ENCODE measurements at places on chromosomes 1 and 21.

DNA sequence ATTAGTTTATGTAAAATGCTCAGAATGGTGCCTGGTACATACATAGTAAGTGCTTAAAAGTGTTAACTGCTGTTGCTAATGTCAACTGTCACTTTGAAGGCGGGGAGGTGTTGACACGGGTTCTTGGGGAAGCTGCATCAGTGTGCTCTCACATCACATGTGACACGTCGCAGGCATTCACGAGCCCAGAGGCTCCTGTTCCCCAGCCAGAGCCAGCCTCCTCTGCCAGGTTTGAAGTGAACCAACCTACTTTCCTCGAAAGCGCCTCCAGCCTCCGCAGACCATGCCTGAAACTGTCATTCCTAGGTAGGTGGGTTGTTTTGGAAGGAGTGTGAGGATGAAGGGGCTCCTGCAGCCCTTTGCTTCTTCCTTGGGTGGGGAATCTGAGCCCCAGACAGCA lies 13.8 kb downstream of the GALNT2 start:
- no peak for DNase-seq

- DNase-seq, result no peak
Measured at GRCh38 chr1:14697353-14697752, 98.9 kb downstream of the KAZN start.

- DNase-seq, result no peak
Measured at GRCh38 chr21:43195121-43196021, 26.6 kb downstream of the CRYAA start.

GRCh38 chr1:186463926-186464325 lies 3.0 kb upstream of the PDC start:
- DNase-seq, result no peak

DNA sequence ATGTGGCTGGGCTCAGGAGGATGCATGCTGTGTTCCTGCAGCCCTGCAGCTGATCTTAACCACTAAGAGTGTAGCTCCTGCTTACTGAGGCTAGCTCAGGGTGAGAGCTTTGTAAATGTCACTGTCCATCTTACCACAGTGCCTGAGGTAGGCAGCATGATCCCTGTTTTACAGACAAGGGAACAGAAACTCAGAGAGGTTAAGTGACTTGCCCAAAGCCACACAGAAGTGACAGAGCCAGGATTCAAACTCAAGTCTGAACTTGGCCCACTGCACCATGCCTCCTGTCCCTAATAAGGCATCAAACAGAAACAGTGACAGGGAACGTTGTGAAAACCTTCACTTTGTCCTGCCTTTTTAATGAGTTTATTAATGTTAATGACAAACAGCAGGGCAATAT lies 27.9 kb downstream of the PPFIA4 start:
- DNase-seq, result no peak

DNA sequence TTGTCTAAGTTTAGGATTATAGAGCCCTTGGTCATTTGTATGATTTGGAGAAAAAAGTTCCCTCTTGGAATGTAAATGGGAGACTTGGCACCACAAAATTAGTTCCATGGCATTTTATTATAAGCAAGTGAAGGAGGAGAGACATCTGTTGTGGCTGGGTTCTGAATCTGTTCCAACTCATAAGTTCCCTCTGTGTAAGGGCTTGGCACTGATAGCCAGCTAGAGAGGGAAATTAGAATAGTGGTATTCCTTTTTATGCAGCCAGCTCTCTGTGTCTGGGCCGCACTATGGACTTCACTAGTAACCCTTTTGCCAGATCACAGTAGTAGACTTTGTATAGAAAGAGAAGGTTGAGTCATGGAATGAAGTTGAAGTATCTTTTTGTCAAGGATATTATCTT lies 31.1 kb downstream of the GNAI3 start:
- DNase-seq, result no peak

DNA sequence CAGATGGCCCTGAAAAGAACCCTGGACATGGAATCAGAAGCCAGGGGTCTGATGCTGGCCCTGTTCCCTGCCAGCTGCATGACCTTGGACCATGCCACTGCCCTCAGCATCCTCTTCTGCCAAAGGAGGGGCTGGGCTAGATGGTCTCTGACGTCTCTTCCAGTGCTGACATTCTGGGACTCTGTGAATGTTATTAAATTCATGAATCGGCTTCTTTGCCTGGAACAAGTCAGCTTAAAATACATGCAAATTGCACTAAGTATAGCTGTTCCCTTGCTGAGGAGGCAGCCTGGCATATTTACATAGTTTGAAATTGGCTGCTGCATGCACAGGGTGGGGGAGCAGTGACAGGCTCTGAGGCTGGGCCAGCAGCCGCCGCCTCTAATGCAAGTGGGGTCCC lies 23.8 kb downstream of the KCNA2 start:
- DNase-seq, result no peak

GRCh38 chr1:50060279-50060678 lies 36.5 kb upstream of the AGBL4 start:
- DNase-seq, result no peak

DNA sequence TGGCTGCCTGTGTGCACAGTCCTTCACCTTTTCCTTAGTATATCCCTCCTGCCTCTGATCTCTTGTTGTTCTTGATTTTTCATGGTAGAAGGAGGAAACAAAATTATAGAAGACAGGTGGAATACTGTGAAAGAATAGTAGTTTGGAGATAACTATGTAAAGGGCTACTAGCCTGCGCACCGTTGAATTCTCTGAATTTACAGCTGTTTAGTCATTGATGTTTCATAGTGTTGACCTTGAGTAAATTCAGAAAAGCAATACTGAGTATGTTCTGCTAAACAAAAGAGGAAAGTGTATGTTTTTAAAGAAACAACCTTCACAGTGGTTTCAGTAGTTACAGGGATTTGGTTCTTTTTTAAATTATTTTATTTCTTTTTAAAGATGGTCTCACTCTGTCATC lies 18.1 kb downstream of the CAMTA1 start:
- no peak for DNase-seq

GRCh38 chr21:36980280-36981048 lies 14.0 kb upstream of the HLCS start:
- DNase-seq, result peak; percentile 39

DNA sequence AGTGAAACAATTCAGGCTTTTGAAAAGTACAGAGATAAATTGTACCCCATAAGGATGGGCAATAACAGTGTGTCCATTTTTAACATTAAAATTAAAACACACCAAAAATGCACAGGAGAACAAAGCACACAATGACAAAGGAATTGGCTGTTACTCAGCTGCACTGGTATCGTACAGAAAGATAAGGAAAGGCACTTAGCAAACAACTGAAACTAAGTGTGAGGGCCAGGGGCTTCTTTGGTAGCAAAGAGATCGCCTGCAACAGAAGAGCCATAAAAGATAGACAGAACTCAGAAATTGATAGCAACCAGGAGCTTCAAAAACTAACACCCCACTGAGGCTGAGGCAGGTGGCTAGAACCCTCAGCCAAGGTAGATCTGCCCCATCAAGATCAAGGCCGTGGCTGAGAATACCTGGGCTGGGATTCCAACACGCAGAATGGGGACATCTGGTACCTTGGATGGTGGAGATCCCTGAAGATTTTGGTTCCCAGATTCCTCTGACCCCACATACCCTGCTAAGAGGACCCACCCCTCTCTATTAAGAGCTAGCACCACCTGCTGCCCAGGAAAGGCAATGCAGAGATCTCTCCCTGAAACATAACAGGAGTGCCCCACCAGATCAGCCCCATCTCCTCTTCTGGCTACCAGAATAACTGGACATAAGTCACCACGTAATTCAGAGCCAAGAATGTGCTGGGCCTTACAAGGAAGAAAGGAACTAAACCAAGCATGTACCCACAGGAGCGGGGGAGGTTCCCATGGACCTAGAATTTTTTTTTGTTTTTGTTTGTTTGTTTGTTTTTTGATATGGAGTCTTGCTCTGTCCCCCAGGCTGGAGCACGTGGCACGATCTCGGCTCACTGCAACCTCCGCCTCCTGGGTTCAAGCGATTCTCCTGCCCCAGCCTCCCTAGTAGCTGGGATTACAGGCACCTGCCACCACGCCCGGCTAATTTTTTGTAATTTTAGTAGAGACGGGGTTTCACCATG lies 16.2 kb downstream of the PLEKHO1 start:
- peak; percentile 73 for DNase-seq

DNA sequence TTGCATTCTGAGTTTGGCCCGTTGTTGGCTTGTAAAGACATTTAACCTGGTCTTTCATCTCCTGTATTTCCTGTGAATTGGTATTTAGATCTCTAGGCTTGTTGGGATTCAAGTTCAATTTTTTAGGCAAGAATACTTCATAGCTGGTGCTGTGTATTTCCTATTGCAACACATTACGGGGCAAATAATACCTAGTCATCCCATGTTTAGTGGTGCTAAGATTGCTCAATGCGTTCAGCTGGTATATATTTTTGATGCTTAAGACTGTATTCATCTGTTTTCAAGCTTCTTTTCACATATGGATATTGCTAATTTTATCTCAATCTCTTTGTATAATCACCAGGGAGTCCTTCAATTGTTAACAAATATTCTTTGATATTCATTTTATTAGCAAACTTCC lies 87.5 kb upstream of the ZBTB18 start:
- no peak for DNase-seq

- no peak for DNase-seq
Measured at GRCh38 chr1:213723187-213723586, 264.6 kb upstream of the PROX1 start.

DNA sequence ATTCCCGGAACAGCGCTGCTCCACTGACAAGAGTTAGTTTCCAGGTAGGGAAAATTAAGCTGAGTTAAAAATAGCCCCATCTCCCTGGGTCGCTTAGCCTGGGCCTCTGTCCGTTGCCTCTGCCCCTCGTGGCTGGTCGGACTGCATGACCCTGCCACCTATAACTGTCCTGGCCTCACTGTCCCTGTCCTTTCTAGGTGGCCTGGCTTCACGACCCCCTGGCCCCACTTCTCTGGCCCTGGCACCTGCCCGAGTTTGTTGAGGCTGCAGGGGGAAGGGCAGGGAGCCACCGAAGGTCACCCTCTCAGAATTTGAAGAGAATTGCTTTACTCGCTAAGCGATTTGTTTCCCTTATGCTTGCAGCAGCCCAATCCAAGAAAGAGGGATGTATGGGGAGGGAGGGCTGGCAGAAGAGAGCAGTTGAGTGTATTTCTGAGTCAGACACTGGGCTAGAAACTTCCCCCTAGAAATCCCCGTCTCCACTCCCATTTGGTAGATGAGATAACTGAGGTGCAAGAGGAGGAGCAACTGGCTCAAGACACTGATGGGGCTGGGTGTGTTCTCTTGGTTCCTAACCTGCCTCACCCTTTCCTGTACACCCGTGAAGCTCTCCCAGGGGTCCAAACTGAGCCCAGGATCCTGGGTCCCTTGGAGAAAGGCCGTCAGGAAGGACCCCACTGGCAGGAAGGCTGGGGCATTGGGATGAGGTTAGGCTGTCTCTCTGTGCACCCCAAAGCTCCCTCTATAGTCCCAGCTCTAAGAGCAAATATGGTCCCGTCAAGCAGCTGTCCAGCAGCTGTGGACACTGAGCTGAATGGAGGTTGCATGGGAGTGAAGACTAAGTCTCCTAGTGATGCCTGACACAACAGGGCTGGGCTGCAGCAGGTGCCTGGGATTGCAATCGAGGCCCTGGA lies 2.9 kb upstream of the EDN2 start:
- DNase-seq, result no peak

DNA sequence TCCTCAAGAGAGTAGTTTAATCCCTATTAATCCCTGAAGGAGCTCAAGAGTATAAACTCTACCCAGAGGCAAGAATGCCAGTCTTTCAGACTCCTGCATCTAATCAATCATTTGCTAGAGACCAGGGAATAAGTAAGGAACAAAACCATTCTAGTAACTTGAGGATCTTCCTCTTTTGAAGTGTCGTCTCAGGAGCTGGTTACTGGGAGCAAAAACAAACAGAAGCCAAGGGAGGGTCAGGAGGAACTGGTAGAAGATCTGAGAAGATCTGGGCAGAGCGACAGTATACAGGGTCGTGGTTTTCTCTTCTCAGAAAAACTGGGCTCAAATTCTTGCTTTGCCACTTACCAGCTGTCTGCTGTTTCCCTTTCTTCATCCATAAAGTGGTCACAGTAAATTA lies 69.3 kb downstream of the RPS6KA1 start:
- no peak for DNase-seq

GRCh38 chr1:998745-998994 lies 1.2 kb downstream of the HES4 start:
- no peak for DNase-seq

DNA sequence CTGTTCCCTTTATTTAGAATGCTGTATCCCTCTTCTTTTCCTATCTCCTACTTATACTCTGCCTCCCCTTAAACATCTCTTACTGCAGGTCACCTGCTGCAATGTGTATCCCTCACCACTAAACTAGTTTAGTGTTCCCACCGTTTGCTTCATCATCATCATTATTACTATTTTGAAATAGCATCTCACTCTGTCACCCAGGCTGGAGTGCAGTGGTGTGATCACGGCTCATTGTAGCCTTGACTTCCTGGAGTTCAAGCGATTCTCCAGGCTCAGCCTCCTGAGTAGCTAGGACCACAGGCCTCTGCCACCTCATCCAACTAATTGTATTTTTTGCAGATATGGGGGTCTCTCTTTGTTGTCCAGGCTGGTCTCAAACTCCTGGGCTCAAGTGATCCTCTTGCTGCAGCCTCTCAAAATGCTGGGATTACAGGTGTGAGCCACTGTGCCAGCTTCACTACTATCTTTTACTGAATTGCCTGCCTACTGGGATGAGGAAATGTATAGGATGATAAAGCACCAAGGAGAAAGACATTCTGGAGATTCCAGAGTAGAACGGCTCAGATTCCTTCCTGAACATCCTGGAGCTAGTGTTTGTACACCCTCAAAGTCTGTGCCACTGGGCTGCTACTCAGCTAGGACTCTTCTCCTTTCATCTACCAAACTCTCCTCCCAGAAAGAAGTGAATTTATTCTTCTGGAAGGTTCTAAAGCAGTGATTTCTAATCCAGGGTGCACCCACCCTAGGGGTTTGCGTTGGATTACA lies 8.6 kb upstream of the IFNAR1 start:
- no peak for DNase-seq

- DNase-seq, result no peak
Measured at GRCh38 chr1:25698252-25698651, 81.7 kb downstream of the MAN1C1 start.

DNA sequence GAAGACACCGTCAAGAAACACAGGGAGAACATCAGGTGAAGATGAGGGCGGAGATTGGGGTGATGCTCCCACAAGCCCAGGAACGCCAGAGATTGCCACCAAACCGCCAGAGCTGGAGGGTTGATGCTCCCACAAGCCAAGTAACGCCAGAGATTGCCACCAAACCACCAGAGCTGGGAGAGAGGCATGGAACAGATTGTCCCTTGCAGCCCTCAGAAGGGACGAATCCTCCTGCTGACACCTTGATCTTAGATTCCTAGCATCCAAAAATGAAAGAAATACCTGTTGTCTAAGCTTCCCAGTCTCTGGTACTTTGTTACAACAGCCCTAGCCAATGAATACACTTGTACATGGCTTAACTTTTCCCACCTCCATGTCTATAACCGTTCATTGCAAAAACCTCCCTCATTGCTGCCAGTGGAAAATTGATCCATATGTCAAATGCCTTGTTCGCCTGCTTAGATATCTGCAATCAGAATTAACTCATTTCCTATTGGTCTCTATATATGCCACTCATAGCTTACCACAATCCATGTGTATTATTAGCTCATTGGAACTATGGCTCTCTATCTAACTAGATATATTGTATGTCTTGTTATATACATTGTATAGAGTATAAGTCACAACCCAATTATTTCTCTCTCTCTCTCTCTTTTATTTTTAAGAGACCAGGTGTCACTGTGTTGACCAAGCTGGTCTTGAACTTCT lies 127.4 kb downstream of the ADSS2 start:
- DNase-seq, result no peak

Measured in HuH-7 (cell line).